ENCODE measurements at places on chromosomes 3 and 15. TPM values are rescaled to one million over a fixed set of nuclear protein-coding genes. Genes with fewer than 3 reads are reported as not detected.

DNA sequence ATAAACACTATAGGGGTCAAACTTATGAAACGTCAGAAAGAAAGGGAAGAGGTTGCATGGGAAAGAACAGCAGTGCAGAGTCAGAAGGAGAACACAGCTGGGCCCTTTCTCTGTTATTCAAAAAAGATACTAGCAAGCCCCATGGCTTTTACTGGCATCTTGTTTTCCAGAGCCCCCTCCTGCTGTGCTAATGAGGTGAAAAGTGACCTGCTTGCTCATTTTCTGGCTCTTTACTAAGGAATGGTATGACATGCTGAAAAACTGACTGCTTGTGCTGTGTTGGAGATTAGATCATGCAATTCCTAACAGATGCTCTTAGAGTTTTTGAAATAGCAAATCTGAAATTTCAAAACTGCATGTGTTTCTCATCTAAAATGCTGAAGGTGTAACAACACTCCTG lies 541.6 kb upstream of the ALCAM start:
- DNase-seq: no peak

DNA sequence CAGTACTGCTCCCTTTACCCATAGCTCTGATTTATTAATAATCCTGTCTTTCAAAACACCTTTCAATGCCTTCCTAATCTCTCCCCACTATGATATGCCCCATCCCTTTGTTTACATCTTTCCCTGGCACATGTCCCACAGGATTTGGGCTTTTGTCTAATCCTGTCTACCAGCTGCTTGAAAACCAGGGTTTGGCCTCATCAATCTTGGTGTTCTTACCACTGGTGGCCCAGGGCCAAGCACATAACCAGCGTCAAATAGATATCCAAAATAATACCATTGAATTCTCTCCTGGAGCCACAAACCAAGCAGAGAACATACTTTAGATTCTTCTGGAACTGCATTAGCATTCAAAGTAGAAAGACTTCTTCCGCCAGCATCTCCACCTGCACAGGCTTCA lies 104.8 kb upstream of the PPP2R3A start:
- no peak for DNase-seq

- DNase-seq: no peak
Measured at GRCh38 chr3:127167315-127168043, 25.5 kb upstream of the PRR23E start.

GRCh38 chr3:103048068-103048722 lies 613.4 kb downstream of the ZPLD1 start:
- no peak for DNase-seq

DNA sequence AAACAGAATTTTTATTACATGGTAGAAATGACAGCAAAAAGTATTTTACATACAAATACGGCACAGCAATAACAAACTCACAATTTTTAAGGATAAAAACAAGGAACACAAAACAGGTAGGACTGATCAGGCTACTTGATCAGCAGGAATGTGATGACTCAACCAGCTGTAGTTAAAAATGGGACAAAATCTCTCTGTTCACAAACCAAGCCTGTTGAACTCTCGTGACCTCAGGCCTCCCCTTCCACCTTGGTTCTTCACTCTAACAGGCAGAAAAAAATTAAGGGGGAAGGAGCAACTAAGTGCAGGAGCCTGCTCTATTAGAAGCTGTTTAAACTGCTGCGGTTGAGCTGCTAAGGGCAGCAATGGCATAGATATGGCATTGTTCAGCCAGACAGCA lies 18.7 kb downstream of the FBXL22 start:
- DNase-seq: no peak

GRCh38 chr3:151395806-151396205 lies 11.3 kb upstream of the P2RY12 start:
- DNase-seq: no peak

DNA sequence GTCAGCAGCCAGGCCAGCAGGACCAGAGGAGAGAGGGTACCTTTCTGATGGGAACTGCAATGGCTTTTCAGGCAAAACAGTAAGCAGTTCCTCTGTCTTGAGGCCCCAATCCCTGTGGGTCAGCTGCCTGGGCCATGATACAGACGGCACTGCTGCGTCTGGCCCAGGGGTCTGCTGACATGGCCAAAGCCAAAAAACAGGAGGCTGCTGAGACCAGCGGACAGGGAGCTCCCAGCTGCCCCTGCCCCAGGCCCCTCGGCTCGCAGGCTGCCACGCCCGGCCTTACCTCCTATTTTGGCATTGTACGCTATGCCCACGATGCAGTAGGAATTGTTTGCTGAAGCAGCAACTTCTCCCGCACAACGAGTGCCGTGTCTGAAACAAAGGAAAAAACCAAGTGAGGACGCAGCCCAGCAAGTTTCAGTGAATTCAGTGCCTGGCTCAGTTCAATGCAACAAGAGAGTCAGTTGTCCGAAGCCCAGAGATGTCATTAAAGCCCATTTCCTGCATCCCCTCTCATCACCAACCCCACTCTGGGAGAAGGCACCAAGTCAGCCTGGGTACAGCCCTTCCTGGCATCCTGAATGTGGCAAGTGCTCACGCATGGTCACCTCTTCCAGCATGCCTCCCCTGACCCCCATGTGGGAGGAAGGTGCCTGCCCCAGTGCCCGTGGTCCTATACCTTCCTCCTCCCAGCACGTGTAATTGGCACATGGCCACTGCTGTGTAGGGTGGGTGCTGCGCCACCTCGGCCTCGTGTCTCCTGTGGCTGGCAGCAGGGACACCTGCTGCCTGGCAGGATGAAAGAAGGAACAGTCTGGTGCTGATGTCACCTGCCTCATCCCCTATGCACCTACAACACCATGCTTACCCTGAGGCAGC lies 61.7 kb downstream of the PCSK6 start:
- no peak for DNase-seq

- no peak for DNase-seq
Measured at GRCh38 chr3:1232276-1232675, 139.5 kb downstream of the CNTN6 start.

GRCh38 chr15:69592954-69593353 lies 140.3 kb downstream of the RPLP1 start:
- no peak for DNase-seq

DNA sequence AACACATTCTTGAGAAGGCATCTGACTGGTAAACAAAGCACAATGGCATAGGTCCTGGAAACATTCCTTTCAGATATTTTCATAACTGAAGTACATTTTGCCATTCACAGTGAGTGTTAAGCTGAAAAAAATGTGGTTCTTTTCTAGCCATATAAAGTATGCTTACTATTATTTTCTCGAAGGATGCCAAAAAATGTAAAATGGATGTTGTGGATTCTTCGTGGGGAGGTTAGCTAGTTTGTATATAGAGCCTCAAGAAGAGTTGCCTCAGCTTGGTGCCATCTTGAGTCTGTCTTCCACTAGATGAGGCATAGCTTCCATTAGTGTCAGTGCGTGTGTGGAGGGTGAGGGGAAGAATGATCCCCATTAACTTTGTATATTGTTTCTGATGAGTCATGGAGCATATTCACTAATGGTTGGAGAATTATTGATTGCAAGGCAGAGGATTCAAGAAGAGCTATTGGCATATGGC lies 4.1 kb downstream of the MBNL1 start:
- DNase-seq: no peak

GRCh38 chr15:41790756-41791546 lies 16.7 kb downstream of the MAPKBP1 start:
- peak; percentile 47 for DNase-seq

GRCh38 chr3:51735039-51735438 lies 28.2 kb downstream of the GRM2 start:
- DNase-seq: no peak

IL5RA gene
- 2.3 TPM for total RNA-seq

GOLGB1 gene
- 48.1 TPM for total RNA-seq

TMOD2 gene
- 6.0 TPM for total RNA-seq

Measured in left cardiac atrium (tissue), 4 donors.